Activated CD4-positive, alpha-beta memory T cell treated with anti-CD3 and anti-CD28 coated beads for 36 hours (primary cell): ENCODE measurements at places on chromosomes 11 and 22.
A peak's percentile ranks its signal among the peaks of the same experiment; 100 is the strongest.

DNA sequence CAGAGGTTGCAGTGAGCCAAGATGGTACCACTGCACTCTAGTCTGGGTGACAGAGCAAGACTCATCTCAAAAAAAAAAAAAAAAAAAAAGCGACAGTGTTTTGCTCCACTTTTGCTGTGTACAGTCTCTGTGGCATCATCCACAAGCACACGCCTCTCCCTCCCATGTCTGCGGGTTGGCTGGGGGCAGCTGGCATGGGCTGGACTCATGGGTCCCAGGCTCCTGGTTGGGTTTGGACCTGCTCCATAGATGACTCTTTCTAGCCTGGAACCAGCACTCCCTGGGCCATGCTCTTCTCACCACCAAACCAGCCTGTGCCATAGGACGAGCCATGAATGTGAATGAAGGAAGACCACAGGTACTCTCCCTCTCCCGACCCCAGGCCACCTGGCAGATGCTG, 7.9 kb upstream of the WNT11 start:
- no peak for DNase-seq

GRCh38 chr22:26592421-26592891, 2.5 kb upstream of the TPST2 start:
- peak; percentile 73 for DNase-seq

DNA sequence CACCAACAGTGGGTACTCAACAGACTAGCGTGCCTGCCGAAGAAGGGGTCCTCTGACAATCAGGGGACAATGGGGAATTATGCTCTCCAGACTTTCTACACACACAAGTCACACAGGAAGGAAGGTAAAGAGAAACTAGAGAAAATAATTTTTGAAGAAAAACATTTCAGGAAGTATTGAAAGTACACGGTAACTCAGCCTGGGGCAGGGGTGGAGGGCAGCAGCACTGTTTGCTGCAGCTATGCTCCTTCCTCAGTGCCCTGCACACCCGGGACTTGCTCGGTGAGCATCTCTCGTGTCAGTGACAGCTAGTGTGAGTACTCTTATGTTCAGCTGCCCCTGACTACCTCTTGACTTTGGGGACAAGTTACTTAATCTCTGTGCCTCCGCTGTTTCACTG, 18.0 kb upstream of the APOA1 start:
- no peak for DNase-seq

- no peak for DNase-seq
Measured at GRCh38 chr11:72012091-72012630, 13.5 kb downstream of the IL18BP start.

DNA sequence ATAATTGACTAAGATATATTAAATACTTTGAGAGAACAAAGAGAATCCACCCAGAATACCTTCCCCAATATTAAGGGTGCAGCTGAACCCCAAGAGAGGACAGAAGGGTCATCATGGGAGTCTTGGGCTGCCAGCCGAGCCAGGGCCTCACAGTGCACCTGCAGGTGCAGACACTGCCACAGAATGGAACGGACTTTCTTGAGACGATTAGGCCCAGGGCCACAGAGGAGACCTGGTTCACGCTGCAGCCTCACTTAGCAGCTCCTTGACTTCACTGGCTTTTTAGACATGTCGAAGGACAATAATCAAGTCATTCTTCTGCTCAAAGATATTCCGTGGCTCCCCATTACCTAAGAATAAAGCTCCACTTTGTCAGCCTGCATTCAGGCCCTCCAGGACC, 100.6 kb downstream of the PHF21B start:
- no peak for DNase-seq

GRCh38 chr11:92596596-92597317, 372.1 kb downstream of the FAT3 start:
- no peak for DNase-seq

DNA sequence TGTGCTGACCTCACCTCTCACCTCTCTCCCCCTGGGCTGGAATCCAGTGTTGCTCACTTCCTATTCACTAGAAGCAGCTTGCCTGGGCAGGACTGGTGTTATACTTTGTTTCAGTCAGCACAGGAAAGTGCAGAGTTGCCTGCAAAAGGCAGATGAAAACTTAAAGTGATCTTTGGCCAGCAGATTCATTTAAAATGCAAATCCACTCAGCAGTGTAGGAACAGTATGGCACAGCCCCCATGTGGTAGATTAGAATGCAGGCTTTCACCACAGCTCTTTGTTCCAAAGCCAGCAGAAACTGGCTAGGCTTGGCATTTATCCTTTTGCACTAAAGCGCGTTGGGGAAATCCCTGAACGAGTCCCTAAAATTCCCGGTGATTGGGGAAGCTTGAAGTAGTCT, 301.2 kb downstream of the OR4C45 start:
- DNase-seq: no peak

DNA sequence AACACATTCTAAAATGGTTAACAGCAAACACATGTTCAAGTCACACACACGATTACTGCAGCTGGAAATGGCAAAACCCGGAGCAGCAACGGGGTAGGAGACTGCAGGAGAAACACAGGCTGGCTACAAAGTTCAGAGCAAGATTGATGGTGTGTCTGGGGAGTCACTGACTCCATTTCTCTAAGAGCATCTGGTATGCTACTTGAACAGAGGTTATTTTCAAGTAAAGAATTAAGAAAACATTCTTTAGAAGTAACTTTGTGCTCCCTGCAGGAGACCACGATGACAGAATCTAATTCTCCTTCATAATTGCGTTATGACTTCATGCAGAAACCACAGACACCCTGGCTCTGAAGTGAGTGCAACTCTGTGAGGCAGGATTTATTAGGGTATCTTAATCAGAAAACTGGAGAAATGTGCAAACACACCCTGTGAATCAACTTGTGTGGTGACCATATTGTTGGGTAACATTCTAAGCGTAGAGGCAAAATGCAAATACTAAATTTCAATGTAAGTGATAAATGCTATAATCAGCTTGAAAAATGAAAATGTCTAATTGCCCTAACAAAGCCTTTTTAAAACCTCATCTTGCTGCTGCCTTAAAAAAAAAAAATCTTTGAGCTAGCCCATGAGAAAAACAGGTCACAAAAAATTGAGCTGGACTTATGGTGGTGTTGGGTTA, 303.0 kb downstream of the CADM1 start:
- no peak for DNase-seq

GRCh38 chr11:97770570-97770969, 1250.2 kb upstream of the CNTN5 start:
- DNase-seq: no peak

DNA sequence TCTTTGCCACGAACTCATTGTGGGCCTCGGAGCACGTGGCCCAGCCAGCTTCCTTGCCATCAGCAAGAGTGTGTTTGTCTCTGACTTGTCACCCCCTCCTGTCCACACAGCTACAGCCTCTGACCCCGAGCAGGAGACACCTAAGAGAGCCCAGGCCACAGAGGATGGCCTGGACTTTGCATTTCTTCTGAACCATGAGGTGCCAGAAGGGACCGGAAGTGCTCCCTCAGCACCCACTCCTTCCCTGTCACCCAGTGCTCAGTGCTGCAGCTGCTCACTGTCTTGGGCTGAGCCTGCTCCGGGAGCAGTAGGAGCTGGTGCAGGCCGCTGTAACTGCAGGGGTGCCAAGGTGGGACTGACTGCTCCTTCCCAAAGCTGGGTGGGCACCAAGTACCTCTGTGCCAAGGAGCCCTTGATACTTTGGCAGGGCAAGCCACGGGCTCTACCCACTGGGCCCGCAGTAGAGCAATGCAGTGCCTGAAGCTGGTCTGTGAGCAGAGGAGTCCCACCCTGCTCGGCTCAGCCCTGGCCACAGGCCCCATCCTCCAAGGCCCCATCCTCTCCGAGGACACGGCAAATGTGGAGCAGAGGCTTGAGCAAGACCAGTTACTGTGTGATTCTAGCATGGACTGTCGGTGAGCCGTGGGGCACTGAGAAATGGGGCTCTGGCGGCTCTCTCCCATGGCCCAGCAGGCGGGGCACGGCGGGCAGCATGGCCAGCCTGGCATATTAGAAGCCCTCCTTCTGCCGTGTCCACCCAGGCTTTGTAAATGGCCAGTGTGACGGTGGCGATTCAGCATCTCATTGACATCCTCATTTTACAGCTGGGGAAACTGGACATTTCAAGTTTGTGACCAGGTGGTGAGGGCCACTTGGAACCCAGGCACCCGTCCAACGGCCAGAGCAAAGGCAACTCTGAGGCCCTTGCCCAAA, 6.3 kb downstream of the GRK2 start:
- DNase-seq: peak; percentile 69

- no peak for DNase-seq
Measured at GRCh38 chr22:30249049-30250038, 2.8 kb upstream of the LIF start.

DNA sequence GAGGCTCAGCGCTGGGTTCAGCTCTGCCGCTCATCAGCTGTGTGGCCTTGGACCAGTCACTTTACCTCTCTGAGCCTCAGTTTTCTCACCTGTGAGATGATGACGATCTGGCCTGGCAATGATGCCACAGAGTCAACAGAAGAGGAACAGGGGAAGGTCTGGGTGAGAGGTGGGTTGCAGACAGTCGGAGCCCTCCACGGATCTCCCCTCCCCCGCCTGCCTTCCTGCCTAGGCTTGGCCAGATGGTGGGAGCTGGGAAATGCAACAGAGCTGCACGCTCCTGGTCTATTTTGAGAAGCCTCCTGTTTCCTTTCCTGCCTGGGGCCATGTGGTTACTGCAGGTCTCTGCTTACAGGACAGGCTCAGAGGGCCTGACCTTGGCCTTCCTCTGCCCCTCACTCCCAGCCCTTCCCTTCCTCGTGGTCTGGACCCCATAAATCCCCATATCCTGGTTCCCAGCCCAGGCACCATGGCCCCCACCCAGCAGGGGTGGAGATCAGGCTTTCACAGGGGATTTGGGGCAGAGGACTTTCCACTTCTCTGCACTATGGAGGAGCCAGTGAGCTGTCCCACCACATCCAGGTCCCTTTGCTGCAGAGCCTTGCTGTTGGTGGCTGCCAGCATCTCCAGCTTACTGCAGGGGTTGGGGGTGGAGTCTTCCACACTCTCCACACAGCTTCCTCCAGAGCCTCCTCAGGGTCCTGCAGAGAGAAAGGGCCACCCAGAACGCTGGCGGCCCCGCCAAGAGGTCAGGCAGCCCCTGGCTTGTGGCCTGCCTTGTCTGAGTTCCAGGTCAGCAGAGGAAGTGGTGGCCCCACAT, 46.9 kb downstream of the C11orf96 start:
- no peak for DNase-seq

DNA sequence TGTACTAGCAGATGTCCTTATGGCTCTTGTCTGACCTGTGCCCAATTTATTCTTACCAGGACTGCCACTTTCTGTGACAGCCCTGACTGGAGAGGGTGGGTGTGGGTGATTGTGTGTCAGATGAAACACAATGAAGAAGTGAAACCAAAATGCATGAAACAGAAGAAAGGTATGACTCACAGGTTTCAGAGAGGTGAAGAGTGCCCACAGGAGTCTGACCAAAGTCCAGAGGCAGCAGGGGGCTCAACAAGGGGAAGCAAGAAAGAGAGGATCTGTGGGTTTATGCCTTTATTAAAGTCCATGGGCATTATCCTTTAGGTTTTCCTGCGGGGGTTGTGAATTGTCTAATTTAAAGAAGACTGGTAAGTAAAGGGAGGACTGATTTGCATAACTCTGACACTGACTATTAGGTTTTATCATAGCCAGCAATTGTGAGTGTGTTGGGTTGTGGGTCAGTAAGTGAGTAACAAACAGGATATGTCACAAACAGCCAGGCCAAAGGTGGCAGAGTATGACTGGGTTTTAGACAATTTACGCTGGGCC, 3.9 kb upstream of the OR4C6 start:
- DNase-seq: no peak

- DNase-seq: no peak
Measured at GRCh38 chr11:44754876-44755555, 28.3 kb downstream of the TSPAN18 start.

- DNase-seq: no peak
Measured at GRCh38 chr11:20477418-20478090, 90.0 kb downstream of the PRMT3 start.

DNA sequence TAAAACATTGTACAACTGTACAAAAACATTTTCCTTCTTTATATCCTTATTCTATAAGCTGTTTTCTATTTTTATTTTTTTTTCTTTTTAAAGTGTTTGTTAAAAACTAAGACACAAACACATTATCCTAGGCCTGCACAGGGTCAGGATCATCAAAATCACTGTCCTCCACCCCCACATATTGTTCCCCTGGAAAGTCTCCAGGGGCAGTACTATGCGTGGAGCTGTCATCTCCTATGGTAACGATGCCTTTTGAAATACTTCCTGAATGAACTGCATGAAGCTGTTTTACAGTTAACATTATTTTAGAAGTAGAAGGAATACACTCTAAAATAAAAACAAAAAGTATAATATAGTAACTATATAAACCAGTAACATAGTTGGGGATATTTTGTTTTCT, 67.2 kb downstream of the ZC3H12C start:
- DNase-seq: no peak

- DNase-seq: no peak
Measured at GRCh38 chr11:61338783-61339489, 5.9 kb downstream of the TKFC start.

DNA sequence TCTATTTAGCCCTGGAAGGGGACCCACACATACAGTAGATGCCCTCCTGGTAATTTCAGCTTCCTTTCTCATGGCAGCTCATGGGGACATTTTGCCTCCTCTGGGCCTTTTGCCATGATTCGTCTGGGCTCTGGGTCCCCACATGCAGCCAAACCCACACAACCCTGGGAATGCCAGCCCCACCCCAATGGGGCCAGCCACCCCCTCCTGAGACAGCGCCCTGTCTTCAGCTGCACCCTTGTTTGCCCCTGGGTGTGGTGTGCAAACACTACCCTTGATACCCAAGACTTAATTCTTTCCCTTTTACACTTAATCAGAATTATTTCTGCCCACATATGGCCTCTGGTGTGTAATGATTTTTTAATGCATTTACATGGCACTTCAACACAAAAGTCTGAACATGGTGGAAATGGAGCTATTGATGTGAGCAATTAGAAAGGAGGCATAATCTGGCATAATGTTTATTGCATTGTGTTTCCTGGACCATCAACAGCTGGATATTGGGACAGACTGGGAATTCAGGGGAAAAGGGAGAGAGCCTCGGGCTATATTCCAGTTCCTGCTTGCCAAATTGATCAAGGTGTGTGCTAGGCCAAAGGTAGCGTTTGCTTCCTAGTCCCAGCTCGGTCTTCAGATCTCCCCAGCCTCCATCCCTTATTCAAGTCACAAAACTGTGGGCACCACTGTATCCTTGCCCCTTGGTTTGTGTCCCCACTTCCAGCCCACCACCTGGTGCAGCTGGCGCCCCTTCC, 85.0 kb upstream of the ANO1 start:
- no peak for DNase-seq

- DNase-seq: no peak
Measured at GRCh38 chr22:45629469-45630089, 42.1 kb upstream of the ATXN10 start.

- DNase-seq: no peak
Measured at GRCh38 chr11:83697518-83697917, 411.4 kb upstream of the CCDC90B start.
